ENCODE measurements at places on chromosomes 3 and 15.

DNA sequence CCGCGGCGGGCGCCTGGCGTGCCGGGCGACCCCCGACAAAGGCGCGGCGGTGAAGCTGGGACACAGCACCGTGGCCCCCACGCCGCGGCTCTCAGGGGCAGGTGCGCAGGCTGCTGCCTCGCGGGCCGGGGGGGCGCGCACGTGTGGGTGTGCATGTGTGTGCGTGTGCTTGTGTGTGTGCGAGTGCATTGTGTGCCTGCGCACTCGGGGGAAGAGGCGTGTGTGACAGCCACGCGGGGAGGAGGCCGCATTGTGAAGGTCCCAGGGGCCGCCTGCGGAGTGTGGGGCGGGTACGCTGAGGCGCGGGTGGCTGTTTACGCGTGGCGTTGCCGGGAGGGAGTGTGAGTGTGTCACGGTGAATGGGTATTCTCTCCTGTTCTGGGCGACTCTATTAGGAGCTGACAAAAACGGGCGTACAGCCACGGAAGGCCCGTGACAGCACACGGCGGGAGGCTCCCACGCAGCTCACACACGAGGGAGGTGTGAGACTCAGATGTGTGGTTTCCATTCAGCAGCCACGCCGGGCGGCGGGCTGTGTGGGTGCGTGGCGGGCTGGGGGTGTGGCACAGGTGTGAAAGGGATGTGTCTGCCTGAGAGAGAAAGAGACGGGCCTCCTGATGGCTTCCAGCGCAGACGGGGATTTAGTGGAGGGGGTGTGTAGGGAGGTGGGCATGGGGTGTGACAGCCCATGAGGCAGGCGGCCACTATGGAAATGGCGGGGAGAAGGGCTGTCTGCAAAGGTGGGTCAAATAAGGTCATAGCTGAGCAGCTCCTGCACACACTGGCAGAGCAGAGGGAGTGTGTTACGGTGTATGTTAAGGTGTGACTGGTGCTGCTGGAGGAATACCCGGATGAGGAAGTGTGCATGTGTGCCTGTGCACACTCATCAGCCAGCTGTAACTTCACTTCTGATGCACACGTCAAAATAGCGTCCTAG is 750 bp downstream of the PODXL2 start:
- DNase-seq = peak; percentile 22

GRCh38 chr3:193665370-193665989 is 72.5 kb downstream of the OPA1 start:
- peak; percentile 20 for DNase-seq

GRCh38 chr3:120062474-120062873 is 31.8 kb downstream of the GSK3B start:
- no peak for DNase-seq

- DNase-seq = peak; percentile 0
Measured at GRCh38 chr3:172622916-172623700, 87.8 kb downstream of the NCEH1 start.

DNA sequence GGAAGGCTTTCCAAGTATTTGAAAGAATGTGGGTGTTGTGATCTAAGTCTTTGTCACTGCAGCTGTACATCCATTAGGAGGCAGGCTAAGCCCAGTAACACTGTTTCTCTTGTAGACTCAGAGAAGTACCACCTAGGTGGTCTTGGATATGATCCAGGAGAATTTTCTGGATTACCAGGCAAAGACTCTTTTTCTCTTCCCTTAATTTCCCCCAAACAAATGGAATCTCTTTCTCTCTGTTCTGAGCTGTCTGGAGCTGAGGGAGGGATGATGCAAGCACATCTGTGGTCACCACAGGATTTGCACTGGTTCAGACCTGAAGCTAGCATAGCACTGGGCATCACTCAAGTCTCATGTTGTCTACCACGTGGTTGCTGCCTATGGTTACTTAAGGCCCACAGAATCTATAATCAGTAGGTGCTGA is 227.6 kb downstream of the NECTIN3 start:
- no peak for DNase-seq

DNA sequence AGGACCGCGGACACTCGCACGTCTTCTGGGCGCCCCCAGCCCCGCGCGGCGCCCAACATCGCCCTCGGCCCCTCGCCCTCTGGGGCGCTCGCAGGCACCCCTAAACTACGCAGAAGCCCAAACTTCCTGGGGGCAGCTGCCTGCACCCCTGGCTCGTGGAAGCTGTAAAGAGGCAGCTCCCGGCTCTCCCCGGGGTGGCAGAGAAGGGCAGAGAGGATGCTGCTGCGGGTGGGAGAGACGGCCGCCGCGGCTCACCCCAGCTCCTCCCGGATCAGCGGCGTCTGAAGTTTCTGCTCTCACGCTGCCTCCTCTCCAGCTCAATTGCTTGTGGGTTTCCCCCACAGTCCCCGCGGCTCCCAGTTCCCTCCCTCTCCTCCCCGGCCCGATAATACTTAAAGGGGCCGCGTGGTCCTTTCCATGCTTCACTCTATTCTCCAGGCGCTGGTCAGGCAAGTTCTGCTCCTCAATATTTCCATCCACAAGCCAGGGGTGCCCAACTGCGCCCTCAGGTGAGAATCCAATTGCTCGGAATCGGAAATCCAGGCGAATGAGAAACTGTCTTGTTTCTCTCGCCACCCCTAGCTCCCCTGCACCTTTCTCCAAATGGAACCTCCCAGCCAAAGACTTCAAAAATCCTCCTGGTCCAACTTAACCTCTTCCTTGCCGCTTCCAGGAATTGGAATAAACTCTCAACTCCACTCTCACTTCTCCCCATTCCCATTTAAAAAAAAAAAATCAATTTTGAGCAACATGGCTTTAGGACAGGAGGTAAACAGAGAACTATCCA is 748.5 kb downstream of the ROBO1 start:
- DNase-seq = peak; percentile 91

- DNase-seq = no peak
Measured at GRCh38 chr15:78077871-78078210, 330 bp upstream of the TBC1D2B start.

DNA sequence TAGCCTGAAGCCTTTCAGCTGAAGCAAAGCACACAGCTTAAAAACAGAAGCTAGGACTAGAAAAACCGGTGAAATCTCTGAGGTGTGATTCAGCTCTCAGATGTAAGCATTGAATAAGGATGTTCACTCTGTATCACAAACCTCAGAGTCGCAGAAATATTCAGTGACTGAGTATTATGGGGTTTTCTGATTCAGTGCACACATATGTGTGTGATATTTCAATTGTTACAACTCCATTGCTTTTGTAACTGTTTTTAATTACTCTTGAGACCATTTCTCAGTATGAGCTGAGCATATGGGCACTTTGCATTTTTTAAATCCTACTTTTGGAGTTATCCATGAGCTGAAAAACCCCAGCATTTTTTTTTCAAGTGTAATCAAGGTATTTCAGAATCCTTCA is 868.8 kb downstream of the NTRK3 start:
- no peak for DNase-seq

- DNase-seq = no peak
Measured at GRCh38 chr15:100726070-100726420, 123.7 kb downstream of the ASB7 start.

- DNase-seq = no peak
Measured at GRCh38 chr3:194296454-194297263, 54.5 kb downstream of the CPN2 start.

DNA sequence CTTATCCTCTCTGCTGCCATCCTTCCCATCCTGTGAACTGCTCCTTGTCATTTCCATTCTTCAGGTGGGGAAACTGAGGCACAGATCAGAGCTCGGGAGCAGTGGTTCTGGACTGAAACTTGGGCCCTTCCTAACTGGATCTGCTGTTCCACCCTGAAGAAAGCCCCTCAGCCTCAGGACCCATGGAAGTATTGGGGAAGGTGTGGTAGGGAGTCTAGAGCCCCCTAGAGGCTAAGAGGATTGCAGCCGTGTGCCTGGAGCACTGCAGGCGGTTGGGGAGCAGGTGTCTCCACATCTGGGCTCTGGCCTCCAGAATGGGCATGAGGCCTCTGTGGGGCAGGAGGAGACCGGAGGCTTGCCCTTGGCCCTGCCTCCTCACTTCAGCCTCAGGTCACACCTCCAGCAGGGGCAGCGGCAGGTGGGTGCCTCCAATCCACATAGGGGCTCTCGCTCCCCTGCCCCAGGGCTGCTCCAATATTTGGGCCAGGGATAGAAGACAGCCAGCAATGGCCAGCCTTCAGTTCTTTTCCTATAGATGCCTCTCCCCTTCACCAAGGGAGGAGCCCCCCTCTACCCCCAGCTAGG is 28.1 kb downstream of the DNAJB8 start:
- no peak for DNase-seq

DNA sequence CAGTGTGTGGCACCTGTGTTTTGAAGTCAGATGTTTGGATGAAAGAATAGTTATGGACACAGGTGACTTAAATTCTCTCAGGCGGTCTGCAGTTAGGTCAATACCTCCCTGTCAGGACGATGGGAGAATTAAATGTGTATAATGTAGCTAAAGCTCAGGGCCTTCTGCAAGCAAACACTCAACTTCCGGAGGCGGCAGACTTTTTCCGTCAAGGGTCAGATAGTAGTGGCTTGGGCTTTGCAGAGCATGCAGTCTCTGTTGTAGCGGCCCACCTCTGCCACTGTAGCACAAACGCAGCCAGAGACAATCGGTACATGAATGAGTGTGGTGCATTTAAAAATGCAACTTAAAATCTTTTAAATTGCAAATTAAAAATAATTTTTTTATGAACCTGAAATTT is 47.4 kb downstream of the CMTM8 start:
- DNase-seq = no peak

DNA sequence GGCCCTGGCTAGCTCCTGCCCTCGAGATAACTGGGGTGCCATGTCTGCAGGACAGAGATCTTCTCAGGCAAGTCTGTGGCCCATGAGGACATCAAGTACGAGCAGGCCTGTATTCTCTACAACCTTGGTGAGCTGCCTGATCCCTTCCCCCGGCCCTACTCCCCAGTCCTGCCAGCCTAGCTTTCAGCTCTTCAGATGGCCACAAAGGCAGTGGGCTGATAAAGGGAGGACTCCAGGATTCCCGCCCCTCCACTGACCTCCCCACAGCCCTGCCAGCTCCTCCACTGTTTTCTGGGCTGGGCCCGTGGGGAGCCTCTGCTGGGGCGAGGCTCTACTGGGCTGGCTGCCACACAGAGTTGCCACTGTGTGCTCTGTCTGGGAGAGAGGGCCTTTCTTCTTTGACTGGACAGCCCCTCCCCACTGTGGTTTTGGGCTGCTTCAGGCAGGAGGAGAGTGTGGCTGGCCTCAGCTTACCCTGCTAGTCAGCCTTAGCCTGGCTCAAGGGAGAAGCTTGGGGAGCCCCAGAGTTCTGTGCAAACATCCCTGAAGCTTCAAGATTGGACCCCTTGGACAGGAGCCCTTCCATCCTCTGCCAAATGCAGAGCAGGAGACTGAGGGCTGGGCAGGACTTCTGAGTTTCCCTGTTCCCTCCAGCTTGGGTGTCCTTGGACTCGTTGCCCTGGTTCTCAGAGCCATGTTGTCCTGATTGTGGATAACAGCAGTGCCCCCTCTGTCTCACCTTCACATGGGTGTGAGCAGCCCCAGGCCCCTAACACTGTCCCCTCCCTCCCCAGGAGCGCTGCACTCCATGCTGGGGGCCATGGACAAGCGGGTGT is 24.4 kb downstream of the PTPN23 start:
- DNase-seq = no peak

- DNase-seq = no peak
Measured at GRCh38 chr3:61450866-61451265, 110.5 kb upstream of the PTPRG start.

DNA sequence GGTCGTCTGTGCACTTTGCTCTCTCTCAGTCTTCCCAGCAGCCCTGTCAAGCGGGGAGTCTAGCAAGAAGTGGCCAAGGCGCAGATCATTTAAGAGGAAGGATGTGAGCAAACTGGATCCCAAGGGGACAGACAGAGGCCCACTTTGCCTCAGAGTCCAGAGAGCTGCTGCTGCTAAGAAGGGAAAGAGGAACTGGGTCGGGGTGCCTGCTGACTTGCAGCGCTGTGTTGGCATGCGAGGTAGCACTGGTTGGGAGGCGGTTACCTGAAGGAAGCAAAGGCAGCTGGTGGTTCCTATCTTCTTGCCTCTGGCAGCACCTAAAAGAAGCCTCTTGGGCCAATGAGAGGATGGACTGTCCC is 28.1 kb downstream of the SMAD3 start:
- no peak for DNase-seq

GRCh38 chr3:14701676-14702075 is 26.7 kb downstream of the C3orf20 start:
- no peak for DNase-seq

DNA sequence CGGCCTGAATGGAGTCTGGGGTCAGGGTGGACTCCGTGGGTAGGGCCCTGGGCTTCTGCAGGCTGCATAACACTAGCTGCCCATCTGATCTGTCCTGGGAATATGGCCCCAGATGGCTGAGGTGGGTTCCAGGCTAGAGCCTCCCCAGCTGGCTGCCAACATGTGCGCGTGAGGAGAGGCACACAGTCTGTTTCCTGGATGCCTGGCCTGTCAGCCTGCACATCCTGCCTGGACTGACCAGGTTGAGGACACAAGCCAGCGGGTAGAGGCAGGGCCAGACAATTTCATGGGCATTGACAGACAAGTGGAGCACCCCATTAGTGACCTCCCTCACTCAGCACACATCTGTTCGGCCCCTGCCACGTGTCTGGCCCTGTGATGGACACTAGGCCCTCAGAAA is 29.8 kb upstream of the RPL29 start:
- no peak for DNase-seq

DNA sequence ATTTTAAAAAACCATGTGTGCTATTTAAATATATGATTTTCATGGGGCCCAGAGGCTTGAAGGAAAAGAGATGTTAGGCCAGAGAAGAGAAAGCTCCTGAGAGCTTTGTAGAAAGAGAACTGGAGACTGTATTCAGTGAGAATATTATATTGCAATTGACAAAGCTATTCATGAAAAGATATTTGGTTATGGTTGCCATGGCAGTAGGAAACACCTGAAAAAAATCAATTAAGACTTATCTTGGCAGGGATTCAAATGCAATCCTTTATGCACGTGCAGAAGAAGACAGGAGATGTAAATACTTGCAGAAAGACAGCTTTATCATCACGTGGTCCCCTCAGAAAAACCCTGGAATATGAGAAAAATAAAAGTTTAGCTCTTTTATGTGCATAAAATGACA is 636.0 kb upstream of the TBL1XR1 start:
- peak; percentile 70 for DNase-seq

DNA sequence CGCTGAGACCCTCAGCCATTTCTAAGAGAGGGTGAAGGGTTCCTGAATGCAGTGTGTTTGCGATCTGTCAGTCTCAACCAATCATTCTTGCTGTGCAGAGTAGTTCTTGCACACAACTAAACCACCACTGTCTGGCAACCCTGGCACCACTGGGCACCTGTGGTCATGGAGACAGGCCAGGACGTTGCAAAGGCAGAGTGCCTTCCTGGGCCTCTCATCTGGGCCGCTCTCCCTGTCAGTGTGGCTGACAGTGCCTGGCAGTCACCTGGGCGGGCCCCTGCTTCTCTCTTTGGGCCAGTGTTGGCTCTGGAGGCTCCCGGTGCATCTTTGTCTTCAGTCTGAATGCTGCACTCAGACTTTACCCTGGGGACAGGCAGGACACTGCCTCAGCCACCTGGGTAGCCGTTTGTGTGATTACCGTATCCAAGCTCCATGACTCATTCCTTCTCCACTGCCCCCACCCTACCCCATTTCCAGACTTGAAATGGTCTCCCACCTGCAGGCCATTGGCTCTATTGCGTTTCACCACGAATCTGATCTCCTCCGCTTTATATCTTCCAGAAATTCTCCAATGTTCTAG is 104.6 kb upstream of the KLF13 start:
- DNase-seq = peak; percentile 64
